ENCODE measurements at places on chromosomes 12 and 14. TPM values are rescaled to one million over a fixed set of nuclear protein-coding genes. Genes with fewer than 3 reads are reported as not detected.

Gene DIO2
- not detected for total RNA-seq

Gene CMKLR1
- total RNA-seq, result not detected

Gene CCDC175
- not detected for total RNA-seq

Gene MIPOL1
- not detected for total RNA-seq

Gene RAP1B
- total RNA-seq, result 291 TPM

GRCh38 chr14:99401621-99402284 is 78.9 kb downstream of the SETD3 start:
- no peak for DNase-seq

GRCh38 chr12:2277492-2278155 is 224.8 kb downstream of the CACNA1C start:
- no peak for DNase-seq

DNA sequence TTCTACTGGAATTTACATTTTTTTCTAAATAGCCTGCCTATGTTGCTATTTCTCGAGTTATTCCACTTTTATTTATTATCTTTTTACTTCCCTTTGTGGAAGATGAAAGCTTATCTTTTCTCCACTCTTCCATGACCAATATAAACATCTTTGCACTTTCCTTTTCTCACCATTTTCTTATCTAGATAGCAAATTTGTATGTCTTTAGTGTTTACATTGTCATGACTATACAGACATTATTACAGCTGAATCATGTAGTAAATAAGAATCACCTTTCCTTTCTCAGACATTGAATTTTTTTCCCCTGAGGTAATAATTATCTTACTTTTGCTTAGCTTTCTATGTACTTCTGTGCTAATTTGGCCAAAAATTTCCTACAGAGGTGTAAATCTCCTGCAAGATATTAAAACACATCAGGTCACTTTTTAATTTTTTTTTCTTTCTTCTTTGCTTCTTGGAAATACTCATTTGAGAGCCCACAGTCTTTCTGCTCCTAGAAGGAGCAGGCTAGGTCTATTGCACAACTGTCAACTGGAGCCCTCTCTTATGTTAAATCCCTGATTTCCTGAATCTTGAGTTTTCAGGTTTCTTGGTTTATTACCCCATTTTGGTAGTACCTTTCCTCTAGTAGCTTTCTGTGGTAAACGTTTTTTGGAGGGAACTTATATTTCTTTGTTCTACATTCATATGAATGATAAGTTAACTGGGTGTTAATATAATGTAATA is 109.0 kb upstream of the ATP2B1 start:
- DNase-seq, result no peak

DNA sequence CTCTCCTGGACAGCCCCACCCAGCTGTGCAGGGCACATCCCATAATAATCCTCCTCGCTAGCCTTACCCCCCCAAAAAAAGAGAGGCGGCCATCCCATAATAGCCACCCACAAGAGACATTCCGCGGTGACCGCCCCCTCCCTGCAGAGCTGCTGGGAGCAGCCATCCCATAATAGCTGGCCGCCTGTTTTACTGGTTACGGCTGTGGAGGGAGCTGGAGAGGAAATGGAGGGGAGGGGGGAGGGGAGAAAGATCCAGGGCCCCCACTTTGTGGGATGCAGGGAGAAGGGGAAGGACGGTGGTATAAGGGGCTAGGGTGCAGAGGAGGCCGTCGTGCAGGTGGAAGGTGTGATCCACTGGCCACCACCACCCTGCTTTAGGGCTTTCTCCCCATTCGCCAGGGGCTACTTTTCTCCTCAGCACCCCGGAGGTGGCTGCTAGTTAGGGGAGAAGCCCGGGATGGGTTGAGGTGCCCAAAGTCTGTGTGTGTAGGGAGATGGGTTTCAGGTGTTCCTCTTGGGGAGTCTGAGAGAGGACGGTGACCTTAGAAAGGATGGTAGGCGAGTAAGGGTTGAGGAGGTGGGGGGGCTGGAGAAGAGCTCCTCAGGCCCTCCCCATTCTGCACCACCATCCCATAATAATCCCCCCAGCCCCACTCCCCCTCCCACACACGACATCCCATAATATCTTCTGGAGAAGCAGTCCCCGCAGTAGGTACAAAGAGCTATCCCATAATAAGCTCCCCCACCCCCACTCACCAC is 6.0 kb upstream of the CHD4 start:
- DNase-seq, result peak; percentile 62

GRCh38 chr14:60738843-60739508 is 4.4 kb downstream of the MNAT1 start:
- no peak for DNase-seq

DNA sequence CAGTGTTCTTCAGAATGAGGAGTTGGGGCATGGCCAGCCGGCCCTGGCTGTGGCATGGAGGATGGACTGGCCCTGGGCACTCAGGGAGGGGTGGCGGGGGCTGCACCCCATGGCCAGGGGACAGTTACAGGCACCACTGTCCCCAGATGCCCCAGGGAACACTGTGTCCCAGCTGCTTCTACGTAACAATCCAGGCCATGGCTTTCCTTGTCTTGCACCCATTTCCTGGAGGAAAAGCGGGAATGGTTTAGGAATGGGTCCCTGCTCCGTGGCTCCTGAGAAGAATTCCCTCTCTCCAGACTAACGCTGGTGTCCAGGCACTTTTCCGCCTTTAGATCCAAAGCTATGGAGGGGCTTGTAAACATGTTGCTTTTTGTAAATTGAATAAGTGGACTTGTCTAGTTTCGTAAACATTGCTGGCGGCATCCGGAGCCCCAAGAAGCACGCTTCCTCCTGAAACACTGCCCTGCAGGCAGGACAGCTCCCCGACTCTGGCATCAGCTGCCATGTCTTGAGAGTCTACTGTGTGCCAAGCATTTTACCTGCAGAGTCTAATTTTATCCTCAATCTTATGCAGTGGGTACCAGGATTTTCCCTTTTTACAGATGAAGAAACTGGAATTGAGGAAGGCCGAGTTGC is 238.3 kb downstream of the SLC41A2 start:
- DNase-seq, result no peak

GRCh38 chr12:65505386-65506121 is 227.1 kb downstream of the MSRB3 start:
- no peak for DNase-seq

- no peak for DNase-seq
Observed at GRCh38 chr14:64995291-64995690, 8.6 kb downstream of the FNTB start.

DNA sequence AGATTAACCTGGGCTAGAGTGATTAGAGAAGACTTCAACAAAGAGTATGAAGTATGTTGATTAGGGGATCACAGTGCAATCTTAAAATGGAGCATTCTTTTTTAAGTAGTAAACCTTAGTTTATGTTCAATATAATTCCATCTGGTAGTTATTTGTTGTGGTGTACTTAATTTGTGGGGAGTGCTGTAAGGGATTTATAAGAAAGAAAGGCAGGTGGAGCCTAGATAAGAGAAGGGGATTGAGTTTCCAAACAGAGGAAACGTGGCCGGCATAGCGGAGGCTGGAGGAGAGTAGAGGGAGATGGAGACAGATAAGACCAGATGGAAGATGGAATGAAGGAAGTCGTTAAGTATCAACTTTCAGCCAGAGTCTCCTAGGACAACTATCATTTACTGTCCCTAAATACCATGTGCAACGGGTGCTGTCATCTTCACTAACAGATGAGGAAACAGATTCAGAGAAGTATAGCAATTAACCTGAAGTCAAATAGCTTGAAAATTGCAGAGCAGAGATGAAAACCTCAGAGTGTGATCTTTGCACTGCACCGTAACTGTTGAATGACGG is 38.1 kb downstream of the GOLGA5 start:
- no peak for DNase-seq

DNA sequence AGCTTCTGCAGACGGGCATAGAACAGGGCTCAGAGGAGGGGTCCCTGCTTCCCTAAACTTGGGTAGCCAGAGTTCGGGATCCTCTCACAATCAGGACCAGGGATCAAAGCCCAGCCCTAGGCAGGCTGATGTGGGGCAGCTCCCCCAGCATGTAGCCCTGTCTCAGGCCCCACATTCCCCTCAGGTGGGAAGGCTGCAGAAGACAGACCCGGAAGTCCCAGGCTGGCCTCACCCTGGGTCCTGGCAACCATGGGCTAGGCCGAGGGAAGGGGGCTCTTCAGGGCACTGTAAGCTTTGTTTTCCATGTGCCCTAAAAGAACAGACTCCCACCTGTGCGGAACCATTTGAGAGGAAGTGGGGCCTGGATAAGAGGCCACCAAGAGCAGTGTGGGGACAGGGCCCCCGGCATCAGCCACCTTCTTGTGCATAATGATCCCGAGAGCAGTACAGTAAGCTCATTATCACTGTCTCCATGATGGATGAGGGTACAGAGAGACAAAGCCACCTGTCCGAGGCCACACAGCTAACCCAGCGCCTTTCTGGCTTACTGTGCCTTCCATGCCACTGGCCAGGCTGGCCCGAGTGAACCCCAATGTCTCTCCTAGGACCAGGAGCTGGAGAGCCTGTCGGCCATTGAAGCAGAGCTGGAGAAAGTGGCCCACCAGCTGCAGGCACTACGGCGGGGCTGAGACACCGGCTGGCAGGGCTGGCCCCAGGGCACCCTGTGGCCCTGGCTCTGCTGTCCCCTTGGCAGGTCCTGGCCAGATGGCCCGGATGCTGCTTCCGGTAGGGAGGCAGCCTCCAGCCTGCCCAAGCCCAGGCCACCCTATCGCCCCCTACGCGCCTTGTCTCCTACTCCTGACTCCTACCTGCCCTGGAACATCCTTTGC is 11.5 kb downstream of the CHGA start:
- DNase-seq, result no peak

GRCh38 chr12:90945070-90945649 is 9.8 kb downstream of the CCER1 start:
- no peak for DNase-seq

DNA sequence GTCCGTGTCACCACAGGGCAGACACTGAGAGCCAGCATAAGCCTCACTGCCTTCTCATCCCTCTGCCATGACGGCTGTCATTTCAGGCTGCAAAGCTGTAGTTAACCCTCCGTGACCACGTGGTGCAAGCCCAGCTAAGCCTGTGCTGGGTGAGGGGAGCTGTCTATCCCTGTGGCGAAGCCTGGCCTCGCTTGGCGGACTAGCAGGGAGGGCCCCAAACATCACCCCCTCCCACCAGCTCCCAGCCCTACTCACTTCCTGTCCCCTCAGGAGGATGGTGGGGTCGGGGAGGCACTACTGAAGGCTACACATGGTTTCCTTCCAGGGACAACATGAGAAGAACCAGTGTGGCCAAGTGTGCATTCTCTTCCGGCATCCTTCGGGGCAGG is 88.2 kb downstream of the CHGA start:
- no peak for DNase-seq

DNA sequence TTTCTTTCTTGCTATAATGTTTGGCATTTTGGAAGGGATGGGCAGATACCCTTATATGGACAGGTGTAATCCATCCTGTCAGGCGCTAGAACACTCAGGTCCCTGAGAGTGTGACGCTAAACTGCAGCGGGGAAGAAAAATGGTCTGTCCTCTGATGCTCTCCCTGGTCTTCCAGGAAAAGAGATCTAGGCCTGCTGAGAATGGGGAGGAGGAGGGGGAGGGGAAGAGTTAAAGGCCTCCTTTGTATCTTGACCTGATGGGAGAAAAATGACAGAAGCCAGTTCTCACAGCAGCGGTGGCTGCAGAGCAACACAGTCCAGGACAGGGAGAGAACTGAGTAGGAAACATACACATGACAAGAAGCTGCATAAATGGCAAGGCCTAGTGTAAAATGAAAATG is 61.1 kb downstream of the RPS6KA5 start:
- no peak for DNase-seq

DNA sequence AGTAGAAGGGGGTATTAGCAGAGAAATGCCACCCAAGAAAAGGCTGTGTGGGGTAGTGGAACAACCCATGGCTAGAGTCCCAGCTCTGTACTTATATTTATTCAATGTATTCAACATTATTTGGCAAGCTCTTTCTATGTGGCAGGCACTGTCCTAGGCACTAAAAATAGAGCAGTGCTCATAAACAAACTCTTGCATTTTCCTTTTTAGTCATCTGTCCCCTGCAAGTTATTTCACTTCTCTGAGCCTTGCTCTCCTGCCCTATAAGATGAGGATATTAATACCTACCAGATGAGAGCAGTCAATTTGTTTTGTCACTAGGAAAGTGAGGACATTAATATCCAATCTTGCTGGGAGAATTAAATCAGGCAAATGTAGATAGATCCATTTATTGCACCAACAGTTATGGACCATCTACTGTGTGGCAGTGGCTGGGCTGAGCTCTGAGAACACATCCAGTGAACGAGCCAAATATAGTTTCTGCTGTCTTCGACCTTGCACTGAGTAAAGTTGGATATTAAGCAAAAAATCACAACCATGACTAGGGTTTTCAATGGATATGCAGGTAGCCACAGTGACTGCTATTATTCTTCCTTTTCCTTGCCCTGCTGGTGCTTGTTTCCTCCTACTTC is 314.3 kb upstream of the TBX3 start:
- DNase-seq, result no peak

GRCh38 chr12:111715279-111715678 is 29.4 kb downstream of the ACAD10 start:
- DNase-seq, result no peak

DNA sequence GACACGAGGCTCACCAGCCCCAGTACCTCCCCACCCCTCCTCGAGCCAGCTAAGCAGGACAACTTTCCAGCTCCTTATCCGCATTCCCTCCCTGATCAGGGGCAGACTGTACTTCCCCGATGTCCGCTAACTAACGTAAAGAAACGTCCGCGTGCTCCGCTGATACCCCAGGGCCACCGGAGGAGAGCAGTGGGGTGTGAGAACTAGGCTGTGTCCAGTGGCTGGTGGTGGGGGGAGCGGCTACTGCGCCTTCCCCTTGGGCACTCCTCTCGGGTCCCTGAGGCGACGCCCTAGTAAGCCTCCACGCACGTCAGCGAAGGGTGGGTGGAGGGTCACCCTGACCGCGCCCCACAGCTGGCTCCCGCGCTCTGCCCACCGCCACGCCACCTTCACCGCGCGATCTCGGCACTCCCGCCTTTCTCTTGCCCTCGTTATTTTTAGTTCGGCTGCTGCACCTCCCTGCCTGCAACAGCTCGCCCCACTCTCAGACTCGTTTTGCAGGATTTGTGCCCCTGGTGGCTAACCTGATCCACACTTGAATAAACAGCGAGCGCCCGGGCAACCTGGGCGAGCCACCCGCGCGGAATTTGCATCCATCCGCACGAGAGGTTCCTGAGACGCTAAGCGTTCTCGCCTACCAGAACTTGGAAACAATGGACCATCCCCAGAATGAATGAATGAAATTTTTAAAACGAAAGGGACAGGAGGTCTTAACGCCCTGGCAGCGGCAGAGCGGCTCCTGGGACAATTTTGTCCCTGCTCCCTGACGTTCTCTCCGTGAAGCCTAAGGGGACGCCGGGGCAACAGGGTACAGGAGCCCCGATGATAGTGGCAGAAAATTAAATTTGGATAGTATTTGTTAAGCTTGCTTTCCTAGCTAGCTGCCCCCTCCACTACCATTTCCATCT is 6.9 kb upstream of the BMP4 start:
- no peak for DNase-seq

GRCh38 chr12:50765095-50765911 is 1.4 kb downstream of the ATF1 start:
- peak; percentile 65 for DNase-seq

DNA sequence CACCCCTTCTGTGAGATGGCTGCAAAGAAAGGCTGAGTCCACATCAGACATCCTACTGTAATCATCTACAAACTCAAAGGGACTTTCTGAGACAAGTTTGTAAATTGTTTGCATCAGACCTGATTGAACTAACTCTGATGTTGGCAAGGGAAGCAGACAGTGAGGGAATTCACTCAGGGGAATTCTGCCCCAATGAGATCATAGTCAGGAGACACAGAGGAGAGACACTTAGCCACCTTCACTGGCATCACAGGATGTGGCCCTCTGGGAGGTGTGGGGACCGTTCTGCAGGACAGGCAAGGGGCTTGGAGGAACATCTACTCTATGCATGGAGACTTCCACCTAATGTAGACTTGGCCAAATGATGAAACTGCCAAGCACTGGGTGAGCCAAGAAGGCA is 70.7 kb upstream of the DDX11 start:
- no peak for DNase-seq

All from activated CD4-positive, alpha-beta memory T cell treated with anti-CD3 and anti-CD28 coated beads, Interleukin-2, amount 10 ng/mL, durations not matched to agents 7 days and 5 days (primary cell).